ENCODE measurements at places on chromosomes 3 and 15. TPM values are rescaled to one million over a fixed set of nuclear protein-coding genes. Genes with fewer than 3 reads are reported as not detected.

The GPR171 gene
- not detected for total RNA-seq

The IL12A gene
- total RNA-seq: 0.13 TPM

The PLA2G4D gene
- total RNA-seq: not detected

GRCh38 chr15:68749793-68750192 lies 70.9 kb downstream of the ANP32A start:
- H3K4me1 ChIP-seq: no peaks in the 10 kb centered on the region
- no peak overlapping the region for H3K27ac ChIP-seq
- no peaks in the 10 kb centered on the region for H3K36me3 ChIP-seq
- DNase-seq: no peak

- no peaks in the 10 kb centered on the region for H3K36me3 ChIP-seq
- no peak overlapping the region for H3K27ac ChIP-seq
- no peak overlapping the region for H3K4me3 ChIP-seq
- H3K27me3 ChIP-seq: no peaks in the 10 kb centered on the region
- no peak for DNase-seq
These were observed 120.0 kb downstream of the SLCO3A1 start for GRCh38 chr15:91973481-91973880.

GRCh38 chr3:115470254-115470653 lies 153.1 kb upstream of the GAP43 start:
- H3K36me3 ChIP-seq: no peaks in the 10 kb centered on the region
- no peak for DNase-seq
- H3K27ac ChIP-seq: no peak overlapping the region
- H3K27me3 ChIP-seq: no peaks in the 10 kb centered on the region
- H3K4me1 ChIP-seq: no peaks in the 10 kb centered on the region

- no peak overlapping the region for H3K4me3 ChIP-seq
- DNase-seq: no peak
- no peaks in the 10 kb centered on the region for H3K36me3 ChIP-seq
- no peaks in the 10 kb centered on the region for H3K27me3 ChIP-seq
- H3K27ac ChIP-seq: no peak overlapping the region
- H3K4me1 ChIP-seq: no peaks in the 10 kb centered on the region
These were observed 280.0 kb downstream of the PDCD6IP start for GRCh38 chr3:34078418-34078817.

- H3K4me1 ChIP-seq: no peaks in the 10 kb centered on the region
- H3K36me3 ChIP-seq: no peaks in the 10 kb centered on the region
- no peak for DNase-seq
- no peak overlapping the region for H3K27ac ChIP-seq
These were observed 28.3 kb downstream of the IMPG2 start for GRCh38 chr3:101292027-101292426.

GRCh38 chr3:58577269-58577821 lies at the start of gene FAM107A:
Gene FAM107A (minus strand): TSS chr3:58577391. CDS start chr3:58569860, 7,531 bp downstream.
- H3K27me3 ChIP-seq: peaks cover 46% of the 10 kb centered on the region
- no peak within 1 kb of the TSS for H3K4me3 ChIP-seq
- DNase-seq: no peak

Measured in K562 (cell line).